Peyer's patch (tissue), 4 donors: ENCODE measurements at places on chromosomes 1 and 21.

GRCh38 chr1:185408700-185409270 is 91.7 kb upstream of the IVNS1ABP start:
- DNase-seq: no peak

DNA sequence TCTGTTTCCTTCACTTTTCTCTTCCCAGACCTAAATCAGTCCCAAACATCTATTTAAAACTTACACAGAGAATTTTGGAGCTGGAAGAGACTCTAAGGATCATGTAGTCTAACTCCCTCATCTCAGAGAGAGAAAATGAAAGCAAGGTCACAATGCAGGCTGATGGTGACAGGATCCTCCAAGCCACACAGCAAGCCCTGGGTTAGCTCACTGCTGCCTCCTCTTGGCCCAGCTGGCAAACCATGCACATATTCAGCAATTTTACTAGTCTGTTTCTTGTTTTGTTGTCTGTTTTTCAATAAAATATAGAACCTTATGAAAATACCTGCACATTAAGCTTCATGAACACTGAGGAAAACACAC is 27.7 kb upstream of the LY9 start:
- peak; percentile 89 for DNase-seq

DNA sequence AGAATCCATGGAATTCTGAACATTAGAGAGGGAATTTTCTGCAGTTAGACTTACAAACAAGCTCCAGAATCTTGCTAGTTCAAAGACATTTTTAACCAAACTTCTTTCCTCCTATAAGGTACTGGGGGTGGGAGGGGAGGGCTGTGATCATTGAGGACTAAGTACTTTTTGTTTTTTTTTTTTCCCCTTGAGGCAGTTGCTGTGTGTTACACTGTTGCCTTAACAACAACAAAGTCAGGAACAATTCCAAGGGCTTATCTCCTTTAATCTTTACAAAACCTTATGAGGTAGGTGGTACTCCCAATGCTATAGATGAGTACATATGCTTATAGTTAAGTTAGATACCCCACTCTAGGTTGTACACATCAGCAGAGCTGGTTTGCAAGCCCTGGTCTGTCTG is 62.9 kb downstream of the PPP1R12B start:
- DNase-seq: no peak

DNA sequence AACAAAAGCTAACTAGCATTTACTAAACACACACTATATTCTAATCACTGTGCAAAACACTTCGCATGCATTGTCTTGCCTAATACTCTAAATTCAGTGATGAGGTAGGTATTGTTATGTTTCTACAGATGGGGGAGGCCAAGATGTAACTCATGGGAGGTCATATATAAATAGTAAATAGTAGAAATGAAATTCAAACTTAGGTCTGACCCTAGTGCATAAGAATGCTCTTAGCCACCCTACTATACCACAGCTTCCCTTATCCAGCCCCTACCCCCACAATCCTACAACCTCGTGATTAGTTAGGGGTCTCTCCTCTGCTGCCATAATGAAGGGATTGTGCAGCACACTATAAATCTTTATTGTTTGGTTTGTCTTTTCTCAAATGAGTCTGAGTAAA is 3.3 kb downstream of the PFDN2 start:
- no peak for DNase-seq

DNA sequence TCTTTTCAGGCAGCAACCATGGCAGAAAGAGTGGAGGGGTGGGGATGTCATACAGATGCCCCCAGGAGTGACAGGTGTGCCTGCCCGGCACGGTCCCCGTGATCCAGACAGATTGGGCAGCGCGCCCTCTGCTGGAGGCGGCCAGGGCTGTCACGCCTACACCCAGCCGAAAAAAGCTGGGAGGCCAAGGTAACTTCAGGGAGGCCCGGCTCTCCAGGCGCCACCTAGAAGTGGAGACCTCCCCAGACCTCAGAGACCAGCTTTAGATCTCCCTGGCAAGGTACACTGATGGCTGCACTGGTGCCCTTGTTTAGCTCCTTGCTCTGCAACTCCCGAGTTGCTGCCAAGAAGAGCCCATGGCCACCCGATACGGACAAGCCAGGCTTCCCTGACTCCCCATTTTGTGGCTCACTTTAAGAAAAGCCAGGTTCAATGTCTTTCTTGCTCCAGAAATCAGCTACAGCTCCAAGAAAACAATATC is 6.6 kb downstream of the GOLT1A start:
- DNase-seq: peak; percentile 51

GRCh38 chr1:222918801-222919477 is 104.1 kb downstream of the DISP1 start:
- DNase-seq: no peak

DNA sequence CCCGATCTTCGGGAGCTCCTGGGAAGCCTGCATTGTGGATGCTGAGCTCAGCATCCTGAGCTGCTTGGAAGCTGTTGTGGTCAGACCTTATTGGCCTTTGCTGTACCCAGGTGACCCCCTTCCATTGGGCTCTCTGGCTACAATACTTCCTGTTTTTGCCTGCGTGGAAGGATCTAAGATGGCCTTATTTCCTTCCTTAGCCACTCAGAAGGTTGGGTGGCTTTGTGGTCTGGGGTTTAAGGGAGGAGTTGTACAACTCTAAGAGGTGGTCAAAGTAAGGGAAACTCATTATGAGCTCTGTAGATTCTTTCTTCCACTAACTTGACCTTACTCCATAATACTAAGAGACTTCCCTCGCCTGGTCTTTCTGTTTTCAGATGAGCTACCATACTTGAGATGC is 17.7 kb downstream of the PFKFB2 start:
- no peak for DNase-seq

DNA sequence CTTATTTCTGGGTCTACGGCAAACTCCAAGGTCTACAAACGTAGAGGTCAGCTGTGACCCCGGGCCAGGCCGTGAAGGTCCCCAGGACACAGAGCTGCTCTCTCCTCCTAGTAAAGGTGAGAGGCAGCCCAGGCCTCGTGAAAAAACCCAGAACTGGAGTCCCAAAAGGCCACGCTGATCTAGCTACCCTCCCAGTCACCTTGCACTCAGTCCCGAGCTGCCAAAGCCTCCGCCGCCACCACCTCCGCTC is 125 bp downstream of the ATP5PF start:
- no peak for DNase-seq

GRCh38 chr21:42973309-42973990 is 912 bp upstream of the PKNOX1 start:
- no peak for DNase-seq

DNA sequence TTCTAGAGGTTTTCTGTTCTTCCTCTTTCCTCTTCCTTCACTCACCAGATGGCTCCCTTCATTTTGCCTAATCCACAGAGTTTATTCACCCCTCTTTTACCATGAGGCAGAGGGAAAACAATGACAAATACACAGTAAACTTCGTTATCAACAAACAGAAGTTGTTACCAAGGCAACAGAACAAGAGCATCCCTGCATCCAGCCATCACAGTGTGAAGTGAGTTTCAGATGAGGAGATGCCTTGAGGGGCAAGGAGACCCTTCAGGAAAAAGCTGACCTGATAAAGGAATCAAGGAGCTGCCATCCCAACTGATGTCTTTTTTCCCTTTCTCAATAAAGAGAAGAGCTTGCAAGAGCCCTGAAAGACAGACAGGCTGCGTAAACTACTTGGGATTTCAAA is 195.3 kb downstream of the BRINP2 start:
- DNase-seq: no peak

- no peak for DNase-seq
Observed at GRCh38 chr21:46416551-46416950, 42.1 kb upstream of the DIP2A start.

- DNase-seq: no peak
Observed at GRCh38 chr1:219434285-219434922, 178.5 kb downstream of the ZC3H11B start.

GRCh38 chr1:38246955-38247952 is 200.7 kb upstream of the POU3F1 start:
- DNase-seq: peak; percentile 59

GRCh38 chr1:244349103-244349531 is 102.6 kb downstream of the ADSS2 start:
- no peak for DNase-seq

GRCh38 chr1:27979151-27979858 is 19.5 kb downstream of the XKR8 start:
- DNase-seq: no peak
